ENCODE measurements at places on chromosomes 4 and X. TPM values are rescaled to one million over a fixed set of nuclear protein-coding genes. Genes with fewer than 3 reads are reported as not detected.

Gene USP38
- total RNA-seq = 8.7 TPM

Gene TRIM60
- not detected for total RNA-seq

Gene IL15
- total RNA-seq = 11.3 TPM

Gene RNF128
- total RNA-seq = not detected

Gene HSD17B10
- 166 TPM for total RNA-seq

Gene PFKFB1
- 0.10 TPM for total RNA-seq

Gene OTUD6A
- total RNA-seq = not detected

Gene HTN1
- total RNA-seq = not detected

Gene TLR7
- not detected for total RNA-seq

Gene CXCL1
- 11.7 TPM for total RNA-seq

Gene PPARGC1A
- 0.06 TPM for total RNA-seq

Gene LGI2
- total RNA-seq = 0.25 TPM

Gene DMP1
- not detected for total RNA-seq

Gene KLKB1
- not detected for total RNA-seq

Gene GALNTL6
- 0.10 TPM for total RNA-seq

Gene MAGEA9B
- total RNA-seq = not detected

Gene ADGRG2
- 7.0 TPM for total RNA-seq

Gene FHL1
- 24.0 TPM for total RNA-seq

Gene TRIM61
- total RNA-seq = not detected

Gene DUSP9
- total RNA-seq = 1.4 TPM

Gene TRAM1L1
- 0.32 TPM for total RNA-seq

Gene KLHL2
- 10.8 TPM for total RNA-seq

Gene SERPINA7
- total RNA-seq = not detected

Gene MFAP3L
- total RNA-seq = 3.8 TPM

Gene CXorf65
- not detected for total RNA-seq

Gene CRLF2
- total RNA-seq = 1.3 TPM

Gene CA5B
- total RNA-seq = 2.6 TPM

Gene KIT
- total RNA-seq = not detected

Gene MAGEC2
- total RNA-seq = not detected

Gene ARSJ
- total RNA-seq = 4.6 TPM

Gene NFKB1
- 24.3 TPM for total RNA-seq

Gene CBLL2
- total RNA-seq = not detected

Gene AKAP14
- total RNA-seq = not detected

Gene GNRHR
- total RNA-seq = not detected

Gene SMS
- 200 TPM for total RNA-seq

Gene PRRG3
- not detected for total RNA-seq

Gene ESX1
- total RNA-seq = not detected

Gene CLCN3
- total RNA-seq = 18.8 TPM

Gene SMR3B
- total RNA-seq = not detected

Gene ZNF711
- total RNA-seq = 1.1 TPM

Gene HOPX
- total RNA-seq = not detected

Gene NPY1R
- 0.14 TPM for total RNA-seq

Gene MAGED4B
- total RNA-seq = 14.3 TPM

Gene ITM2A
- not detected for total RNA-seq

Gene AMER1
- 2.7 TPM for total RNA-seq

Gene SMIM10
- total RNA-seq = 0.17 TPM

Gene NUDT9
- total RNA-seq = 25.3 TPM

Gene UCHL1
- total RNA-seq = 981 TPM

Gene TMEM255A
- total RNA-seq = 0.11 TPM

Gene ARHGAP24
- total RNA-seq = 4.6 TPM

Gene CT45A5
- total RNA-seq = 0.26 TPM

Gene ZFYVE28
- 2.5 TPM for total RNA-seq

Gene MXRA5
- total RNA-seq = not detected

Gene PASD1
- total RNA-seq = not detected

Gene PAGE1
- total RNA-seq = not detected

Gene PRSS12
- total RNA-seq = 0.25 TPM

Gene ANXA10
- total RNA-seq = 3.4 TPM

Gene P2RY4
- not detected for total RNA-seq

Gene FHDC1
- total RNA-seq = 0.34 TPM
